ENCODE measurements at places on chromosomes 2 and 18.

DNA sequence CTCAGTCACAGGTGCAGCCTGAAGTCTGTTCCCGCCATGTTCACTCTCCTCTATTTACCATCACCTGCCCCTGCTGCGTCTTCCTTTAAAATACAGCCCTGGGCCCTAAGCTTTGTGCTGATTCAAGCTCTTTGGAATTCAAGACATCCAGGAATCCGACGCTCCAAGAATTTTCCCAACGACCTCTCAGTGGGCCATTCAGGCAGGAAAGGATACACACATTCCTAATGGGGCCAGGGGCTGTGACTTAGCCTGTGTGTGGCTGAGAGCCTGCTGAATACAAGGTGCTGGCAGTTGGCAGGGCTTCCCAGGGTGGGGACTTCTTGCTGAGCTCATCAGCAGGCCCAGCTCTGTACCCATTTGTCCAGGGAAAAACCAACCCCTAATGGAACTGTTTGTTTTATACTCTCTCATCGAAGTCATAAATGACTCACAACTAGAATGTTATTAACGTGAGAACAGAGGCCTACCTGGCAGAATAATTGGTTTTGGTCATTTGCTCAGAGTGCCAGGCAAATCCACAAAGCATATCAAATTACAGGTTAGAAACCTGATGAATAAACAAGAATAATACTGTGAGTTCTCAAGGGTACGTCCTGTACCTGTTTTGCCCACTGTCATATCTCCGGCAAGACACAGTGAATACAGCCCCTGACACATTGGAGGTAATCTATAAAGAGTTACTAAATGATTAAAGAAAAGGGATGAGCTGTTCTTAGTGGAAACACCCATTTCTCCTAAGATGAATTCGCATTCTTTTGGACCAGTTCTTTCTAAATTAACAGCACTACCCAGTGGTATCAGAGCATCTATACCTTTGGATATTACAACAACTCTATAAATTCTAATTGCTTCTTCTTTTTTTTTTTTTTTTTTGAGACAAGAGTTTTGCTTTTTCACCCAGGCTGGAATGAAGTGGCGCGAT, 12.6 kb upstream of the KCMF1 start:
- peaks cover 27% of the 10 kb centered on the region for H3K36me3 ChIP-seq
- DNase-seq: peak; percentile 97
- H3K4me3 ChIP-seq: peak overlapping the region; percentile 54
- H3K27ac ChIP-seq: peak overlapping the region; percentile 98
- no peaks in the 10 kb centered on the region for H3K27me3 ChIP-seq
- peaks cover 37% of the 10 kb centered on the region for H3K4me1 ChIP-seq

DNA sequence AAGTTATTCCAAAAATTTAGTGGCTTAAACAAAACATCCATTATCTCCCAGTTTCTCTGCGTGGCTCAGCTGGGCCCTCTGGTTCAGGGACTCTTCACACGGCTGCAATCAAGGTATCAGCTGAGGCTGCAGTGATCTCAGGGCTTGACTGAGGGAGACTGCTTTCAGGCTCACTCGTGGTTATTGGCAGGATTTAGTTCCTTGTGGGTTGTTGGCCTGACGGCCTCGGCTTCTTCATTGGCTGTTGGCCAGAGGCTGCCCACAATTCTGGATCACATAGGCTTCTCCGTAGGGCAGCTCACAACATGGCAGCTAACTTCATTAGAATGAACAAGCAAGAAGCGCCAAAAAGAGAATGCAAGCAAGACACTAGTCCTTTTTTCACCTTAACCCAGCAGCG, 90.1 kb downstream of the ABI2 start:
- H3K36me3 ChIP-seq: peaks cover 36% of the 10 kb centered on the region
- H3K4me3 ChIP-seq: no peak overlapping the region
- no peaks in the 10 kb centered on the region for H3K27me3 ChIP-seq
- no peak overlapping the region for H3K27ac ChIP-seq
- no peaks in the 10 kb centered on the region for H3K4me1 ChIP-seq
- no peak for DNase-seq

DNA sequence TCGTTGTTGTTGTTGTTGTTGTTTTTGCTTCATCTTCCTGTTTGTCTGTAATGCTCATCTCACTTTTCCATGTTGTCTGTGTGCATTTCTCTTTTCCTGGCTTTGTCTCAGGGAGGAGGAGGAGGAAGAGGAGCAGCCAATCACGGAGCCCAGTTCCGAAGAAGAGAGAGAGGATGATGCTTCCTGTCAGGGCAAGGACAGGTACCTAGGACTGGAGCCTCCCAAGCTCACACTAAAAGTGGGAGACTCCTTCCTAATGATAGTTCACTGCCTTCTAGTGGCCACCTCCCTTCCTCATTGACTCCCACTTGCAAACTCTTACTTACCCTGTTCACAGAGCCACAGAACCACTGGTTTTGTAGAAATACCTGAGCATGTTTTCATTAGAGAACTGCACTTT, 179.6 kb downstream of the TPGS2 start:
- no peaks in the 10 kb centered on the region for H3K36me3 ChIP-seq
- no peaks in the 10 kb centered on the region for H3K4me1 ChIP-seq
- H3K27ac ChIP-seq: no peak overlapping the region
- DNase-seq: no peak

DNA sequence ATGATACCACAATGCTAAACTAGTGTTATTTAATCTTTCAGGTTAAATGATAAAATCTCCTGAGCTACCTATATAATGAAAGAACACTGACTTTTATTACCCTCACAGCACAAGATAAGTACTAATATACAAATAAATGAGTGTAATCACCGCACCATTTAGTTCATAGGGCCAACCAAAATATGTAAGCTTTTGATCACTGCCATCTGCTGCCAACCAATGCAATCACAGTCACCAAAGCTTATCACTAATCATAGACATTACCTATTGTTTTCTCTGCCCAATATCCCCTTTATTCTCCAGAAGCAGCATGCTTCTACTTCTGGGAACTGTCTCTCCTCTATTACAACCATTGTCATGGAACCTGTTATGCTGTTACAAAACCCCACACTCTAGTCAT, 151.6 kb upstream of the LRATD1 start:
- no peak for DNase-seq
- no peaks in the 10 kb centered on the region for H3K4me1 ChIP-seq
- no peak overlapping the region for H3K4me3 ChIP-seq
- no peaks in the 10 kb centered on the region for H3K27me3 ChIP-seq

GRCh38 chr2:217988840-217989204, 14.0 kb downstream of the TNS1 start:
- no peaks in the 10 kb centered on the region for H3K27me3 ChIP-seq
- H3K4me1 ChIP-seq: peaks cover 7% of the 10 kb centered on the region
- H3K27ac ChIP-seq: no peak overlapping the region

DNA sequence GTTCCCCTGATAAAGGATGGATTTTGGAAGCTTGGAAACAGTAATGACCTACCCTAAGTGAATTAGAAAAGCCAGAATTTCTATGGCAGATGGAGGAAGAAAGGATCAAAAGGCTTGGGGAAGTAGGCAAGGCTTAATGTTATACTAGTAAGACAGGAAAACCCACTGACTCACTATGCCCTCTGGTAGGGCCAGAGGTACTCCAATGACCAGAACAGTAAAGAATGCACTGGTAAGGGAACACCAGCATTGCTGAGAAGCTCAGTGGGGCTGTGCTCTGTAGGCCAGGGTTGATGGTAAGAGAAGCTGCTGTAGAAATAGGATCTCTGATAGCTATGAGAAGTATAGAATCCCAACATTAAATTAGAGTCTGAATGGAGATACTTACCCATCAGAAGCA, 126.4 kb downstream of the GFPT1 start:
- H3K4me1 ChIP-seq: no peaks in the 10 kb centered on the region
- H3K27ac ChIP-seq: no peak overlapping the region
- no peak overlapping the region for H3K4me3 ChIP-seq
- no peak for DNase-seq
- H3K36me3 ChIP-seq: no peaks in the 10 kb centered on the region

- no peak overlapping the region for H3K27ac ChIP-seq
- peak; percentile 22 for DNase-seq
- peaks cover 4% of the 10 kb centered on the region for H3K36me3 ChIP-seq
- no peaks in the 10 kb centered on the region for H3K27me3 ChIP-seq
Observed at GRCh38 chr2:152376968-152377367, 42.0 kb downstream of the FMNL2 start.

GRCh38 chr2:142880279-142880678, 2.8 kb downstream of the KYNU start:
- H3K4me3 ChIP-seq: peak overlapping the region; percentile 93
- DNase-seq: peak; percentile 69
- H3K4me1 ChIP-seq: peaks cover 37% of the 10 kb centered on the region
- no peaks in the 10 kb centered on the region for H3K27me3 ChIP-seq

DNA sequence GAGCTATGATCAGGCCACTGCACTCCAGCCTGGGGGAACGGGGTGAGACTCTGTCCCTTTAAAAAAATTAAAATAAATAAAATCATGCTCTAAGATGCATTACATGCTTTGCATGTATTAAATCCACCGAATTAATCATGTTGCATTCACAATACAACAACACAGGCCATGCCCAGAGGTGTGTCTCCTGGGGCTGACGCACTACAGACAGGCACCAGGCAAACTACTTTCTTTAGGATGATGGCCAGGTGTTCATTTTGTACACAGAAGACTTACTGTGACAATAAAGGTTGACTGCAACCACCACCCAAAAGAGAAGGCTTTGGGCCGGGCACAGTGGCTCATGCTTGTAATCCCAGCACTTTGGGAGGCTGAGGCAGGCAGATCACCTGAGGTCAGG, 226.8 kb upstream of the PXDN start:
- DNase-seq: no peak
- no peaks in the 10 kb centered on the region for H3K36me3 ChIP-seq
- no peaks in the 10 kb centered on the region for H3K27me3 ChIP-seq

- no peaks in the 10 kb centered on the region for H3K27me3 ChIP-seq
- no peaks in the 10 kb centered on the region for H3K36me3 ChIP-seq
- no peaks in the 10 kb centered on the region for H3K4me1 ChIP-seq
- no peak for DNase-seq
Observed at GRCh38 chr2:178819147-178819875, 12.1 kb upstream of the TTN start.

DNA sequence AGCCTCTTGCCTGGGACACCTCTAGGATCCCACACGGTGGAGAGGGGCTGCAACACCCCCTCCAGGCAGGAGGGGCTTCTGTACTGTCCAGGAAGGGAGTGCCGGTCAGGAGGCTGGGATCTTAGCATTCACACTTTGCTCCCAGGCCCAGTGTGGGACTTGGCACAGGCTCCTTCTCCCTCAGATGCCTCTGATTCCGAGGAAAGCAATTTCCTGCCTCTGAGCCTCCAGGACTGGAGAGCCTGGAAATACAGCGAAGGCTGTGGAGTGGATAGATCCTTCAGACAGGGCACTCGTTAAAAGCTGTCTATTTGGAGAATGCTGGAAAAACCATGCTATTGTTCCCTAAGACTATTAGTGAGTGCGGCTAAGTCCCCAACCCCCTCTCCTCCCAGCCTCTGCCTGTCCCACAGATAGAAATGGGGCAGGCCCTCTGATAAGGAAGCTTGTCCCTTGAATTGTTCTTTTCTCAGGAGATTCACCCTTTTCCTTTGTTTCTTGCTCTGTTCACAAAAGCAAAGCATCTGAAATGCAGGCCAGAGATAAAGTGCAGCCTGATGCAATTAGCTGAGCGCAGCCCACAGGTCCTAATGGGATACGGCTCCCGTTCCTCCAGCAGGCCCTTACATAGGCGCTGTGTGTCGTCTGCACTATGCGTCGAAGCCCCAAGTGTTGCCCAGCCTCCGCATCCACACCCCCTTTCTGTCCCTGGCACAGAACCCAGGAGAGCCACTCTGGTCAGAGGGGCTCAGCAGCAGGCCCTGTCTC, 252.2 kb downstream of the KLHL29 start:
- no peaks in the 10 kb centered on the region for H3K27me3 ChIP-seq
- no peak overlapping the region for H3K27ac ChIP-seq
- DNase-seq: no peak
- H3K4me3 ChIP-seq: no peak overlapping the region

GRCh38 chr2:110807522-110807921, 75.1 kb downstream of the ACOXL start:
- no peaks in the 10 kb centered on the region for H3K36me3 ChIP-seq
- DNase-seq: no peak
- peaks cover 7% of the 10 kb centered on the region for H3K4me1 ChIP-seq
- H3K27ac ChIP-seq: no peak overlapping the region

- H3K4me1 ChIP-seq: no peaks in the 10 kb centered on the region
- H3K36me3 ChIP-seq: no peaks in the 10 kb centered on the region
- H3K27me3 ChIP-seq: no peaks in the 10 kb centered on the region
Observed at GRCh38 chr2:179636995-179637394, 224.4 kb downstream of the ZNF385B start.

GRCh38 chr2:200212862-200213425, 93.5 kb upstream of the SPATS2L start:
- H3K4me3 ChIP-seq: no peak overlapping the region
- DNase-seq: no peak
- no peaks in the 10 kb centered on the region for H3K27me3 ChIP-seq
- no peaks in the 10 kb centered on the region for H3K4me1 ChIP-seq
- no peak overlapping the region for H3K27ac ChIP-seq
- H3K36me3 ChIP-seq: no peaks in the 10 kb centered on the region

GRCh38 chr2:62163106-62163831, 32.6 kb upstream of the B3GNT2 start:
- H3K36me3 ChIP-seq: no peaks in the 10 kb centered on the region
- no peaks in the 10 kb centered on the region for H3K4me1 ChIP-seq
- H3K4me3 ChIP-seq: no peak overlapping the region
- DNase-seq: no peak
- H3K27ac ChIP-seq: no peak overlapping the region
- H3K27me3 ChIP-seq: no peaks in the 10 kb centered on the region

- H3K36me3 ChIP-seq: no peaks in the 10 kb centered on the region
- H3K4me1 ChIP-seq: no peaks in the 10 kb centered on the region
- H3K27me3 ChIP-seq: no peaks in the 10 kb centered on the region
- no peak for DNase-seq
- H3K27ac ChIP-seq: no peak overlapping the region
Observed at GRCh38 chr18:55339990-55340389, 248.0 kb downstream of the TCF4 start.

DNA sequence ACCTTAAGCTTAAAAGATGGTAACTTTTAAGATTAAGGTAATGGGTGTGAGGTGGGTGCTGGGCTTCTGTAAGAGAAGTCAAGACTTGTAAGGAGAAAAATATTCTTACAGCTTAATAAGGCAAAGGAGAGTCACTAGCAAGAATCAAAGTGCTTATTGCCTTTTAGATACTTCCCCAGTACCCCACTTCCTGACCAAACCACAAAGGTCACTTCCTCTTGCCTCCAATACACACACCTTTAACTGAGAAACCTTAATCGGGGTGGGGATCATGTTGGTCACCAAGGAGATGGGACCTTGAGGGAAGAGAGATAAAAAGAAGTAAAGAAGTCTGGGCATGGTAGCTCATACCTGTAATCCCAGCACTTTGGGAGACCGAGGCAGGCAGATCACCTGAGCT, 10.6 kb upstream of the ATG16L1 start:
- peaks cover 6% of the 10 kb centered on the region for H3K36me3 ChIP-seq
- DNase-seq: no peak
- H3K27ac ChIP-seq: no peak overlapping the region
- H3K27me3 ChIP-seq: no peaks in the 10 kb centered on the region

- H3K27me3 ChIP-seq: no peaks in the 10 kb centered on the region
- H3K27ac ChIP-seq: no peak overlapping the region
- H3K4me1 ChIP-seq: peaks cover 12% of the 10 kb centered on the region
- no peak overlapping the region for H3K4me3 ChIP-seq
- DNase-seq: no peak
- no peaks in the 10 kb centered on the region for H3K36me3 ChIP-seq
Observed at GRCh38 chr18:74613381-74613780, 15.7 kb downstream of the ZNF407 start.

- H3K36me3 ChIP-seq: peaks cover 9% of the 10 kb centered on the region
- no peak overlapping the region for H3K4me3 ChIP-seq
- H3K27ac ChIP-seq: peak overlapping the region; percentile 83
- H3K27me3 ChIP-seq: no peaks in the 10 kb centered on the region
Observed at GRCh38 chr2:99480390-99480789, 9.4 kb downstream of the REV1 start.

Data from MCF 10A (cell line).